Esophagus mucosa (tissue), 1 donor: ENCODE measurements at places on chromosomes 7 and 10. TPM values are rescaled to one million over a fixed set of nuclear protein-coding genes. Genes with fewer than 3 reads are reported as not detected.

The DRGX gene
- not detected for total RNA-seq

The SLF2 gene
- total RNA-seq, result 11.5 TPM

The AKR1C1 gene
- total RNA-seq, result 54.2 TPM

The SSC4D gene
- total RNA-seq, result 0.92 TPM

The AKR1B1 gene
- total RNA-seq, result 28.5 TPM

The TMEM225B gene
- 1.00 TPM for total RNA-seq

The UNCX gene
- not detected for total RNA-seq

The SPDYE5 gene
- not detected for total RNA-seq

The CCSER2 gene
- total RNA-seq, result 43.4 TPM

The LDB3 gene
- 0.56 TPM for total RNA-seq

The CD36 gene
- total RNA-seq, result 4.2 TPM

The RBM20 gene
- 3.1 TPM for total RNA-seq

The CPED1 gene
- 0.76 TPM for total RNA-seq

DNA sequence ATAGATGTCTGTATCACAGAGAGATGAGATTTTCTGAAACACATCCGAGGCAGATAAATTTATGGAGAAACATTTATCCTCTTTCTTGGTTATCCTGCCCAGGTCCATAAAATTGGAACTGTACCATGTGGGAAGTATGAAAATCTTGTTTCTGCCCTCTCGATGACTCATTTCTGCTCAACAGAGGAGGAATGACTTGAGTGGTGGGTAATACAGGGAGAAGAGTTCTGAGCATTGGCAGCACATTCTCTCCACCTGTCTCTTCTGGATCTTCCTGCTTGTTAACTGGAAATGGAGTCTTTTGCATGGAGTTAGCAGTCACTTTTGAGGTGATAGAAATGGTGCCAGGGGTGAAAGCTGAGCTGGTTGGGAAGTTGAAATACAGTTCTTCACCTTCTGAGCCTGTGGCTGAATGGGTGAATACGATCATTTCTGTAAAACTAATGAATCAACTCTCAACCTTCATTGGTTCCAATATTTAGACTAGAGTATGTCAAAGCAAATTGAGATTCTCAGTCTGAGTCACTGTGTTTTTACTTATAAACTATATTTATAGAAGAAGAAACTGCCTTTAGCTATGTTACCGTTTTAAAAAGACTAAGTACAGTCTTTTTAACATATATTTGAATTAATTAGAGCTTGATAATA is 945.5 kb downstream of the SORCS3 start:
- ATAC-seq, result no peak

DNA sequence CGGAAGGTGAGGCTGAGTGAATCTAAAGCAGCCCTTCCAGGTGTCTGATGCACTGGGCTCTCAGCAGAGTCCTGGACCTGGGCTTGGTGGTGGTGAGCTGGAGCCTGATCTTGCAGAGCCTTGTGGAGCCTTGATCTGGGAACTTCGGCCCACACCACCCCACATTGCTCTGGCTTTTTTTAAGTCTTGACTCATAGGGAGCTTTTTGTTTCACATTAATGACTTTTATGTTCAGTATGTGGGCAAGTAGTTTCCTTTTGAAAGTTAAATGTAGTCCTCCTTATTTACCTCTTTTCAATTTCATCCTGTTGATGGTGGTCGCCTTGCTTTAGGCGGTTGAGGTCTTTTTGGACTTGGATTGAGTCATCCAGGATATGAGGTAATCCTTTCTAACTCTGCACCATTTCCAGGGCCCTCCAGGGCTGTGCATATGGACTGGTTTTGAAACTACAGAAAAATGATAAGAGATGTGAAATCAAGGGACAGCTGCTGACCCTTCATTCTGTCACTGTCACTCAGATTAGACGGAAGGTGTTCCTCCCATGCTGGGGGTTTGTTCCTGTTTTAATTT is 2.9 kb upstream of the NRAP start:
- ATAC-seq, result no peak

GRCh38 chr7:102427019-102427405 is 6.4 kb upstream of the ORAI2 start:
- ATAC-seq, result no peak

DNA sequence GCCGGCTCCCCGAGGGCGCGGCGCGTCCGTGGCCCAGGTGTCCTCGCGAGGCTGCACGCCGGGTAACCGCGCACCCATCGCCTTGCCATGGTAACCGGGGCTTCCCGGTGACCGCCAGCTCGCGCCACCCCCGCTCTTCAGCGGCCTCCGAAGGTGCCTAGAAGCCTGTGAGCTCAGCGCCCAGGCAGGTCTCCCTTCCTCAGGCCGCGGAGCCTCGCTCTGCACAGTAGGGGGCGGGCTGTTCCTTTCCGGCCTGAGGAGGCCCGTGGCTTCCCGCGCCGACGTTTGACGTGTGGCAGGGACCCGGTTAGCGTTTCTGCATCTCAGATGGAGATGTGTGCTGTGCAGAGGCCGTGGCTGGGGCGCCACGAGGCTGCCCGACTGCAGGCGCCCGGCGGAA is 117.1 kb downstream of the DYNC2I1 start:
- peak; percentile 20 for ATAC-seq

- ATAC-seq, result peak; percentile 17
Measured at GRCh38 chr7:94907026-94907810, at the start of gene PPP1R9A. PPP1R9A (plus strand) TSS chr7:94907594; CDS start chr7:94910114, 2,520 bp downstream.

DNA sequence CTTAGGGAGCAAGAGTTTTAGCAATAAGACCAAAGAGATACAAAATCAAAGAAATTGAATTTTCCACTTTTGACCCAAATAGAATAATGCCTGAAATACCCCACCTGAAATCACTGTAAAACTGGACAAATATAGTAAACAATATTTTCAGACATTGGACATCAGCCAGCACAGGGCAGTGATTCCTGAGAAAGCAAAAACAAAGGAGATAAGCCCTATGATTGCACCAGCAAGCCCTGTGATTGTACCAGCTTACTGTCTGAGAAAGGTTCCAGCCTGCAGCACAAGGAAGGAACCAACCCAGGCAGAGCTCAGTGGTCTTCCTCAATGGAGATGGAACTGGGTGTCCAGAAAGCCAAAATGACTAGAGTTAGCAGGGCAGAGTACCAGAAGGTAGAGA is 10.3 kb downstream of the TMEM106B start:
- no peak for ATAC-seq

GRCh38 chr7:135075716-135076115 is 72.2 kb upstream of the TMEM140 start:
- no peak for ATAC-seq

GRCh38 chr7:47783456-47784223 is 164.6 kb downstream of the PKD1L1 start:
- peak; percentile 81 for ATAC-seq

DNA sequence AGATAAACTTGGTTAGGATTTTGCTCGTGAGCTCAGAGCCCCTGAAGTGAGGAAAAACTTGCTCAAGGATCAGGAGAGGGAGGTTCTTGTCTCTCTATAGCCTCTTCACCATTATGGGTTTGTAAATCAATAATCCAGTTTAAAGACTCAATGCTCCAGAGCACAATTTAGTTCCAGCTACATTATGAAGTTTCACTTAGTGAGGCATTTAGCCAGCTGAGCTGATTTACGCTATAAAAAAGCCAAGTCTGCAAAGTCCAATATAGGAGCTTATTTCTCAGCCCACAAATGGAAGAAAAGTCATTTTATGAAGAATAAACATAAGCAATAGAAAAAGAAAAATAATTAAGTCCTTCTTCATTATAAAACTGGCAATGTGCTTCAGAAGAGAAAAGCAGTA is 130.6 kb downstream of the STRA8 start:
- ATAC-seq, result no peak

DNA sequence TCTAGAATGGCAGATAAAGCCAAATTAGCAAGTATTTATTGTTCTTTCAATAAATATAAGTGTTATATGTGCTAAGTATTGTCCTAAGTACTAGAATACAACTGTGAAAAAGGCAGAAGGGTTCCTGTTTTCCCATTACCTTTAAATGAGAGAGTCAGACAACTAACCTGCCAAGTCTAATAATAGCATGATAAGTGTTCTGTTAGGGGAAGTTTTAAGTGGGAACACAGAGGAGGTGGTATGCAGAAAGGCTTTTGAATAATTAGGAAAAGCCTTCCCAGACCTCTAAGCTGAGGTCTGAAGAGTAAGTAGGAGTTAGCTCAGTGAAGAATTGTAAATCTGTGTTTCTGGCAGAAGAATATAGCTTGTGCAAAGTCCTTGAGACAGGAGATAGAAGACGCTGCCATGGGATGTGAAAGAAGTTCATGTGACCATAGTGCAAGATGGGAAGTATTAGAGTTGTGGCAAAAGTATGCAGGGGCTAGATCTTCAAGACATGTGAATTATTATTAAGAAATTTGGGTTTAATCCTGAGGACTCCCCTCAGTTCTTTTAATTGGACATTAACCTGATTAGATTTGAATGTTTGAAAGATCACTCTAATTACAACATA is 12.5 kb downstream of the SHOC2 start:
- no peak for ATAC-seq

- no peak for ATAC-seq
Measured at GRCh38 chr10:2038036-2038435, 300.7 kb upstream of the ADARB2 start.

GRCh38 chr10:90798482-90798881 is 59.4 kb downstream of the HTR7 start:
- ATAC-seq, result no peak

- ATAC-seq, result no peak
Measured at GRCh38 chr10:78299851-78300468, 266.3 kb downstream of the RPS24 start.

DNA sequence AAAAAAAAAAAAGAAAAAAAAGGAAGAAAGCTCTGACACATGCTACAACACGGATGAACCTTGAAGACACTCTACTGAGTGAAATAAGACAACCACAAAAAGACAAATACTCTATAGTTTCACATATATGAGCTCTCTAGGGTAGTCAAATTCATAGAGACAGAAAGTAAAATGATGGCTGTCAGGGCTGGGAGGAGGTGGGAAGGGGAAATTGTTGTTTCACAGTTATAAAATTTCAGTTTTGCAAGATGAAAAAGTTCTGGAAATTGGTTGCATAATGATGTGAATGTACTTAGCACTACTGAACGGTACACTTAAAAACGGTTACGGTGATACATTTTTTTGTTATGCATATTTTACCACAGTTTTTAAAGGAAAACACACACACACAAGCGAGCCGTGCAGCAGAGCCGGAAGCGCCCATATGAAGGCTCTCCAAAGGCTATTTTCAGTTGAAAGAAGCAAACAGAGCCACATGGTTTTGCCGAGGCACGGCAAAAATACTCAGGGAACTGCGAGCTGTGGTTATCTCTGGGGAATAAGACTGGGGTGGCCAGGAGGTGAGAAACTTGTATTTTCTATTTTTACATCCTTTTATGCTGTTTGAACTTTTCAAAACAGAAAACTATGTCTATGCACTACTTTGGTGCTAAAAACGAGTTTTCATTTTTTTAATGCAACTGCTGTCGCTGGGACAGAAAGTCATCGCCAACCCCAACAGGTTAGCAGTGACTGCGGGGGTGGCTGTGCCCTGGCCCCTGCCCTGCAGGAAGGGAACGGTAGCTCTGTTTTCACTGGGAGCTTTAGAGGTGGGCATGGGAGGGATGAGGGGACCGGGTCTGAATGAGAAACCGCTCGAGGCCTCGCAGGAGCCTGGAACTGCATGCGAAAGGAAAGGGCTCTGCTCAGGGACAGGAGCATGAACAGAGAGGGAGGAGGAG is 132.9 kb downstream of the OAT start:
- ATAC-seq, result no peak

DNA sequence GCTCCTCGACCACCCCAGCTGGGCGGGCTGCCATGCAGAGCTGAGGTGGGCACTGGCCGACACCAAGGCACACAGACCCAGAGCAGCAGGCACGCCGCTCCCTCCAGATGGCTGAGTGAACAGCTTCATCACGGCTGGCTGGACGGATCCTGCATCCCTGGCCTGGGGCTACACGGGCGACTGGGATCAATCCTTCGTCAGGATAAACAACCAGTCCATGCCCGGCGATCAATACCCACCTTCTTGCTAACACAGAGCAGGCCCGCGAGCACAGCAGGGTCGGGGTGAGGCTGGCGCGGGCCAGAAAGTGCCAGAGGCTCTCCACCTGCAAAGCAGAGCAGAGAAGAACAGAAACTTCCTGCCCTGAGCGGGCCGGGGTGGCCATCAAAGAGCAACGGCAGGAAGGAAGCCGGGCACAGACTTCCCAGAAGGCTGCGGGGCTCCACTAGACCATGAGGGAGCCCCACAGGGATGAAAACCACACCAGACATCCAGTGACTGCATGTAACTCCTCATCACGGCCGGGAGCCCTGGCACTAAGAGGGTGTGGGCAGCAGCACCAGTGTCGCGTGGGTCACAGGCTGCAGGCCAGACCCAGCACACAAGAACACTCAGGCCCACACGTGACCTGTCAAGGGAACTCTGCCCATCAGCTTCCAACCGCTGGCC is 166.4 kb downstream of the MAD1L1 start:
- no peak for ATAC-seq

GRCh38 chr7:34211018-34211417 is 305.7 kb downstream of the BMPER start:
- no peak for ATAC-seq

- ATAC-seq, result no peak
Measured at GRCh38 chr10:110413049-110413783, 84.5 kb upstream of the DUSP5 start.

GRCh38 chr10:1272777-1273161 is 216.6 kb downstream of the WDR37 start:
- ATAC-seq, result no peak

- no peak for ATAC-seq
Measured at GRCh38 chr7:158111906-158112570, 475.6 kb downstream of the PTPRN2 start.

GRCh38 chr10:51620131-51620530 is 79.3 kb downstream of the CSTF2T start:
- ATAC-seq, result no peak

GRCh38 chr10:11115337-11115736 is 97.7 kb downstream of the CELF2 start:
- no peak for ATAC-seq

DNA sequence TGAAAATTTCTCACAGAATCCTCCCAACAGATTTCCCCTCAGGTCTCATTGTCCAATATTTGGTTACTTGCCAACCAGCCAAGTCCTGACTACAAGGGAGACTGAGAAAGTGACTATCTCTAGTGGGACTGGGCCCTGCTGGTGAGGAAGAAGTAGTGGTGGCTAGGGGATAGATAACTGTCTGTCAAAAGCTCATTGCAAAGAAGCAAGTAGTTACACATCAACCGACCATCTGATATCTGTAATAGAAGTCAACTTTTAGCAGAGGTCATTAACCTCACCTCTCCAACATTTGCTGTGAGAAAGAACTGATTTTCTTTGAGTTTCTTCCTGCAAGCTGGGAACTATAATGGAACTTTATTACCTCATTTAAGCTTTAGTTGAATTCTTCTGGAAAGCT is 15.2 kb downstream of the STAMBPL1 start:
- no peak for ATAC-seq
